ENCODE measurements at places on chromosomes 16 and 17.

GRCh38 chr16:84717484-84717883, 17.7 kb downstream of the USP10 start:
- DNase-seq, result peak; percentile 50

DNA sequence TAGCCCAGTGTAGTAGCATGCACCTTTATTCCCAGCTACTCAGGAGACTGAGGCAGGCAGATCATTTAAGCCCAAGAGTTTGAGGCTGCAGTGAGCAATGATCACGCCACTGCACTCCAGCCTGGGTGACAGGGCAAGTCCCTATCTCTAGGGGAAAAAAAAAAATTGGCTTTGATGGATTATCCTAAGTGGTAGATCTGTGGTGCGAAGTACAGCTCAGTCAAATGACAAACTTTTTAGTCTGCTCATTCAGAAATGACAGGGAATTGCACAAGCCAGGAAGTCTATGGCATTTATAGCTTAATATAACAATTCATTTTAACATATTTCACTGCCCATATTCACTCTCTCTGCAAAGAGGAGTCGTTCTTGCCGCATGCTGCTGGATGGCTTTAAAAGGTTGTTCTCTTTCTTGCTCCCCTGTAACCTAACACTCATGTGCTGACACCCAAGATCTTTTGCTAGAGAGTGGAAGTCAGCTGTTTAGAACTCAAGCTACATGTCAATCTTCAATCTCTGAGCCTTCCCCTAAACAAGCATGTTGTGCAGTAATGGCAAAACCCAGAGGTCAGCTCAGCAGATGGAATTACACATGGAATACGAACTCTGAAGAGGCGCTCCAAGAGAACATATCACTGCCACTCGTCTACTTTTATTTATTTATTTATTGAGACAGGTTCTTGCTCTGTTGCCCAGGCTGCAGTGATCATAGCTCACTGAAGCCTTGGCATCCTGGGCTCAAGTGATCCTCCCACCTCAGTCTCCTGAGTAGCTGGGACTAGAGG, 32.8 kb downstream of the RNF157 start:
- DNase-seq, result no peak

- DNase-seq, result no peak
These were observed 49.6 kb upstream of the ENPP7 start for GRCh38 chr17:79681101-79681621.

DNA sequence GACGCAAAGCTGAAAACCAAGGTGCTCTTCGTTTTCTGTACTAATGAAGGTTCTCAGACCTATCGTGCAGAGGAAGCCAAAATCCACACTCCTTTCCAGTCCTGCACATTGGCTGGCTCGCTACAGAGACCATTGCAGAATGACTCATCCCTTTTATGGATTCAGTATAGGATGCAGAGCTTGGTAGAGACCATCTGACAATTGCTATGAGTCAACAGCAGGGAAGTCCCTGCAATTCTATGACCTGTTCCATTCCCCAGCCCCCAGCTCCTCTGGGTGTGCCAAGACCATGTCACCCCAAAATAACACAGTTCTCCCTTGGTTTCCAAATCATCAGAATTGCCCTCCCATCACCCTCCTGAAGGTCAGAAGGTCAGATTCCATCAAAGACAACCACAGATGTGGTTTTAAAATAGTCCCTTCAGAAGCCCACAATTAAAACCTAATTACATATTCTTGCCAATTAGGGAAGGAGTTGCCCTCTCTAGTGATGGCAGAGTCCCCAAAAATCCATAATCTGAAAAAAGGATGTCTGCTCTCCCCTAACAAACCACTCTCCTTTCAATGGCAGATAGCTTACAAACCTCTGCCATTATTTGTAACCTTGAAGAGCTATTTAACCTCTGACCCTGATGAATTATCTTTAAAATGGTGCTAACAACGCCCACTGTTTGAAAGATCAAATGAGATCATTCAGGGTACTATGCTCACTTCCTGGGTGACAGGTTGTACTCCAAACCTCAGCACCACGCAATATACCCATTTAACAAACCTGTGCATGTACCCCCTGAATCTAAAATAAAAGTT, 108.2 kb upstream of the RBBP6 start:
- peak; percentile 28 for DNase-seq

DNA sequence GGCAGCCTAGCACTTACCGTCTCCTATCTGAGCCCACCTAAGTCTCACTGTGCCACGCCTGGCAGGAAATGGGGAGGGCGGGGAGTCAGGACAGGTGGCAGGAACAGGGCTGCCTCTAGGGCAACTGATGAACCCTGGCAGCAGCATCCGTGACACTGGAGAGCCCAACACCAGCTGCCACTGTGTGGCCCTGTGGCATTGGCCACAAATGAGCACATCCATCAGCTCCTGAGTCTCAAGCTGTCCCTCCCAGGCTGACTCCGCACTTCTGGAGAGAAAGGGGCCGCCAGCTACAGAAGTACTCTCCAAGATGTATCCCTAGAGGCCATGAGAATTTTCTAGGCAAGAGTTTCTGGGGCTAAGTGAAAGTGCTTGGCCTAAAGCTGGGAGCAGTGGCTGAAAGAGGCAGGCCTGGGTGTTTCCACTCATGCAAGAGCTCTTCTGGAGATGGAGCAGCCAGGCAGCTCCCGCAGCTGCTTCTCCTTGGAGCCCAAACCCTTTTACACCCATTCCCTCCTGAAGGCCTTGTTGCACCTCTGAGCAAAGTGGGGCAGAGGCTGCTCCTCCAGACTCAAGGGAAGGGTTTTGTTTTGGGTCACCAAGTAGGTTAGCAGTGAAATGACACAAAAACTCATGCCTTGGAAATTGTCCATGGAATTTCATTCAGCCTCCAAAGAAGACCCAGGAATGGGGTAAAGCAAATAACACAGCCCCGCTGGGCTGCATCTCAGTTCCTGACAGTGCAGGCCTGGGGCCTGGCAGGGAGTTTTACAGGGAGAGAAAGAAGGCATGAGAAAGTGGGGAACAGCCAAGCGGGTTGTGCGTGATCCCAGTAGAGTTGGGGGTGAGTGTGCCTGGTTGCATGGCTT, 25.8 kb downstream of the PEMT start:
- DNase-seq, result no peak

GRCh38 chr17:67018471-67019434, 25.6 kb upstream of the CACNG1 start:
- no peak for DNase-seq

- DNase-seq, result no peak
These were observed 4.3 kb upstream of the ATP1B2 start for GRCh38 chr17:7646457-7646856.

DNA sequence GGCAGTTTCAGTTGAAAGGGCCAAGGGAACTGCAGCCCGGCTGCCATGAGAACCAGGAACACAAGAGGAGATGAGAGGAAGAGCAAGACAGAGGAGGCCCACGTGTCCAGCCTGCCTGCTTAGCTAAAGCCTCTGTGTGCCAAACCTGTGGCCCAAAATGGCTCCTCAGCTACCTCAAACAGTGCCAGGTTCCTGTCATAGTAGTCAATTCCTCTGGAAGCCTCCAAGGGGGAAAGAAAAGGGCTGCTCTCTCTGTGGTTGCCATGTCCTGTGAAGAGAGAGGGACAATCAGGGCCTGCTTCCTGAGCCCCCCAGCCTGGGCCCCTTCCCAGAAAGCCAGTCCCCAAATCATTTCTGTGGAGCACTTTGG, 5.2 kb downstream of the SLC12A4 start:
- DNase-seq, result no peak

- no peak for DNase-seq
These were observed 40.4 kb downstream of the USP22 start for GRCh38 chr17:21002309-21003006.

- DNase-seq, result no peak
These were observed 126.3 kb upstream of the IRX3 start for GRCh38 chr16:54412777-54413455.

GRCh38 chr16:53689636-53690035, 14.0 kb downstream of the RPGRIP1L start:
- DNase-seq, result no peak

DNA sequence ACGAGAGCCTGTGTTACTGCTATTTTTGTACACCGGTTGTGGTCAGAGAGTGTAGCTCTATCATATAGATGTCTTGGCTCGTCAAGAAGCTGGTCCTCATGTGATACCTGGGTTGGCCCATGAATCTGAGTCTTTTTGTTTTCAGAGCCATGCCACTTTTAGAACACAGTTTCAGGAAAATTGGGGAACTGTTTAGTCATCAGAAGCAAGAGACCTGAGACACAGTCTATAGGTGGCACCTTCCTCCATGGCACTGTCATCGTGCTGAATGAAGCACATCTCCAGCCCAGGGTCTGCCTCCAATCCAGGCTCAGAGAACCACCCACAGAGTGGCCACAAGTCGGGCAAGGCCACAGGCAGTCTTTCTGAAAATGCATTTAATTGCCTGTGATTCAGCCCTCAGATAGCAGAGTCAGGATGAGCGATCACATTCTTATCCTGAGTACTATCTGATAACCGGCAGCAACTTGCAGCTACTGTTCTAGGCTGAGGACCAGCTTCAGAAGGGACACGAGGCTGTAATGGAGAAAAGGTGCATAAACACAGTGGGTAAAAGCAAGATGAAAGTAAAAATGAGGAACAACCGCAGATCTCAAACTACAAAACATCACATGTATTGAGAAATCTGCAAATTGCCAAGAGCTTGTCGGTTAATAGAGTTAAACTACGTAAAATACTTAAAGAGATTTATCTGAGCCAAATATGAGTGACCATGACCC, 14.2 kb upstream of the HAPSTR1 start:
- DNase-seq, result peak; percentile 95

- no peak for DNase-seq
These were observed 21.1 kb downstream of the FOXN1 start for GRCh38 chr17:28527181-28527681.

- DNase-seq, result peak; percentile 58
These were observed 28.2 kb downstream of the BCO1 start for GRCh38 chr16:81266680-81267095.

GRCh38 chr17:31373150-31374093, 18.1 kb upstream of the RAB11FIP4 start:
- peak; percentile 47 for DNase-seq

- DNase-seq, result no peak
These were observed 35.3 kb downstream of the TMEM132E start for GRCh38 chr17:34614698-34615097.

DNA sequence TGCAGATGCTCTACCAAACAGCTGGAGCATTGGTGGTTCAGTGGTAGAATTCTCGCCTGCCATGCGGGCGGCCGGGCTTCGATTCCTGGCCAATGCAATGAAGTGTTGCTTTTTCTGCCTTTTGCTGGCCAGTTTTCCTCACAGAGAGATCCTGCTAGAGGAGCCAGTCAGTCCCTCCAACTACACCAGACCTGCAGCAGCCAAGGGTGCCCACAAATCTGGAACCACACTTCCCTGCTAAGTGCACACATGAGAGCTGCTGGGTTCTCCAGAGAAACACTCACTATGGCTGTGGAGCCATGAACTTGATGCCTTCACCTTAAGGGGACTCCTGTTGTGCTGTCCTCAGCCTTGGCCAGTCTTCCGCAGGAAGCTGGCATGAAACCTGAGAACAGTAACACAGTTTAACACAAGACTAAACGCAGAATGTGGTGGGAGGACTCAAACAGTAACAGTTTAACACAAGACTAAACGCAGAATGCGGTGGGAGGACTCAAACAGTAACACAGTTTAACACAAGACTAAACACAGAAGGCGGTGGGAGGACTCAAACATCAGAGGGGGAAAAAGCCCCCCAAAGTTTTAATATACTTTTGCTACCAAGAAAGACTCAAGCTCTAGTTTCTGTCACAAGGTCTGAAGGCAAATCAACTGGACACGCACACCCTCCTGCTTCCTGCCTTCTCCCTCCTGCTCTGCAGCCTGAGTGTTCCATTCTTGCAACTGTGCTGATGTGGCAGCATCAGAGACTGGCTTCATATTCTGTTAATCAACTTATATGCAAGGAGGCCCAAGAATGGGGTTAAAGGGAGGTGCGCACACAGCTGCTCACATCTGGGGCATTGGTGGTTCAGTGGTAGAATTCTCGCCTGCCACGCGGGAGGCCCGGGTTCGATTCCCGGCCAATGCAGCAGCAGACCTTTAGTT, 12.0 kb downstream of the VAC14 start:
- peak; percentile 53 for DNase-seq

DNA sequence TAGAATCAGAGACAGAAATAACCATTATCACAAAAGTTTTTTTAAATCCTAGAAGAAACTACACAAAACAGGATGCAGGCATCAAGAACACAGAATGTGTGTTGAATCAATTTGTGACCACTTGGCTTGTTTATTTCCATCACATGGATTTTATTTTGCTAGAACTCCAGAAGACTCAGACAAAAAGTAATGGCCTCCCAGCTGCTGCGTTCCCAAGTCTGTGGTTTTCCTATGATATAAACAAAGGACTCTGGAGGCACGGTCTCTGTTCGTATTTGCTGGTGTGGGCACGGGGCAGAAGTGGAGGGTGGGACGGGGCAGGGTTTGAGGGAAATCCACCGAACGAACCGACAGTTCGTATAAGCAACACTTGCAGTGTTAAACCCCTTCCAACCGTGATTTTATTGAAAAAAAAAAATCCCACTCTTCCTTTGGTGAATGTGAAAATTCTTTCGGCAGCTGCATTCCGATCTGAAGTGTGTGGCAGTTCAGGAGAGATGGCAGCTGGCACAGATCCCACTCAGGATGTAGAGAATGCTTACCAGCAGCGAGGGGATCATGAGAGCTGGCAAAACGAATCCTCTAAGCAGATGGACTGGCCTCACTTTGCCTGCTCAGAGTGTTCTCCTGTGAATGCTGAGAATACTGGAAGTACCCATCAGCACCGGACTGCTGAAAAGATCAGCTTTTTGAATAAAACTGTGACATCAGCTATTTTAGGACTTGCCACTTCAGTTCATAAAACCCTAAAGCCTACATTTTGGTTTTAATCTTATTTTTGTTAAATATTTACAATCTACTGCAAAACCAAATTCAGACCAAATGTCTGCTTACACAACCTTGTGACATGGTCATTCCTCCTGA, 165.2 kb downstream of the VPS53 start:
- no peak for DNase-seq

DNA sequence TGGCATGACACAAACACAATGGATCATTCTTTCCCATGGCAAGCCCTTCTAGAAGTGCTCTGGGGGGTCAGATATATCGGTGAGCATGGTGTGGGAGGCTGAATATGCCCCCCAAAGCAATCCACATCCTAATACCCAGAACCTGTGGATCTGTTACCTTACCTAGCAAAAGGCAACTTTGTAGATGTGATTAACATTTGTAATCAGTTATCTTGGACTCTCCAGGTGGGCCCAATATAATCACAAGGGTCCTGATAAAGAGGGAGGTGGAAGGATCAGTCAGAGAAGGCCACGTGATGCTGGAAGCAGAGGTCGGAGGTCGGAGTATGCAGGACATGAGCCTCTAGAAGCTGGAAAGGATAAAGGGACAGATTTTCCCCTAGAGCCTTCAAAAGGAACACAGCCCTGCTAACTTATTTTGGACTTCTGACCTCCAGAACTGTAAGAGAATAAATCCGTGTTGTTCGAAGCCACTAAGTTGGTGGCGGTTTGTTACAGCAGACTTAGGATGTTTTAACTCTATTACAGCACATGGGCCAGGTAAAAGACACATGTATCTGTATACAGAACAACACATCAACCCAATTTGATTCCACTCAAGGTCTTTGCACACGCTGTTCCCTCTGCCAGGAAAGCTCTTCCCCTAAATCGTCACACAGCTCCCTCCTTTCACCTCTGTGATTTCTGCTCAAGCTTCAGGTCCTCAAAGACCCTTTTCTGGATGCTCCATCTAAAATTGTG, 115.3 kb downstream of the NOG start:
- DNase-seq, result no peak
